Stimulated activated CD4-positive, alpha-beta T cell treated with anti-CD3 and anti-CD28 coated beads, Interleukin-1b, Interleukin-23, amount 100 ng/mL, for 1 hour (primary cell): ENCODE measurements at places on chromosomes 6 and 20.

GRCh38 chr20:18020931-18021330 lies 36.8 kb downstream of the OVOL2 start:
- no peak for DNase-seq

DNA sequence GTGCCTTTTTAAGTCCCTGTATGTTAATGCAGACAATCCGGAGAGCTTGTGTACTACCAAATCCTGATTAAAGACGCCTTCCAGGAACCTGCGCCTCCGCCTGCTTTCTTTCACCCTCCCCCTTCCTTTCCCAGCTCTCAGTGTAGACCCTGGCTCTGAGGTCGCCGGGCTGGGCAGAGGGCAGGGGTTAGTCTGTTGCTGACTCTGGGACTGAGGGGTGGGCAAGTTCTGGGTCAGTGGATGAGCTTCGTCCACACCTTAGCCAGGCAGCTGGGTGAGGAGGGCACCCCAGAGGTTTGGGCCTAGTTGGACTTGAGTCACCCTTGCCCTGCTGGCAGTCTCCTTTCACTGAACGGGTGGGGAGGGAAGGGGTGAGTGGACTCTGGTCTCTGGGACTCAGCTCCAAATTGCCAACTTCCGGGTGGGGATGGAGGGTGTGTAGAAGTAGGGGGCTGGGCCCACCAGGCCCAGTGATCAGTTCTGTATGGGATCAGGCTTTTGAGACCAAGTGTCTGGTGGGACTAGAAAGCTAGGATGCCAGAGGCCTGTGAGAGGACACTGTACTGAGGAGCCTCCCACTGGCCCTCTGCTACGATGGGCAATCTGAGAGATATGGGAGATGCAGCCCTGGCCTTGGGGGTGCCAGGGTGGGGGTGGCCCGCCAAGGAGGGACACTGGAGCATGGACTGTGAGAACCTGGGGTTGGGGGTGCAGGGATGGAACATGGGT lies 21.3 kb upstream of the SLC22A7 start:
- no peak for DNase-seq

GRCh38 chr20:34127792-34128191 lies 15.7 kb upstream of the EIF2S2 start:
- no peak for DNase-seq

- no peak for DNase-seq
Observed at GRCh38 chr6:12185081-12185673, 105.0 kb upstream of the EDN1 start.

DNA sequence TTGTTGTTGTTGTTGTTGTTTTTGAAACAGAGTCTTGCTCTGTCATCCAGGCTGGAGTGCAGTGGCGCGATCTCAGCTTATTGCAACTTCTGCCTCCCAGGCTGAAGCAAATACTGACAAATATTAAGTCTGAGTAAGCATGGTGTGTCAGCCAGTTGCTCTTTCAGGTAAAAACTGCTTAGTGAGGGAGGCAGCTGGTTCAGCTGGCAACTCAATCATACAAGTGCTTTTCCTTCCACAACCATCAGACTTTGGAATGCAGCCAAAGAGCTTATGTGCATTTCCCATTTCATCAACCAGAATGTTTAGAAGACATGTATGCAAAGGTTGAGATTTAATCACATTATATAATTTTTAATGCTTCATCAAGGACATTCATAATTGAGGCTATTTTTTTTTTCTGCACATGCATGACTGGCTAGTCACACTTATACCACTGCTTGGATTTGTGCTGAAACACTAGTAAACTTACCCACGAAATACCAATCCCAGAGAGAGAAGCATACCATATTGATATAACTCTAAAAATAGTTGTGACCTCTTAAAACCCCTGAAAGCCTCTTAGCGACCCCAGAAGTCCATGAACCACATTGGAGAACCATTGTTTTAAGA lies 56.0 kb downstream of the CLIC5 start:
- no peak for DNase-seq
